MCF 10A (cell line): ENCODE measurements at places on chromosomes 1 and 21.
A peak's percentile ranks its signal among the peaks of the same experiment; 100 is the strongest.

GRCh38 chr1:58907398-58907797 lies 123.6 kb upstream of the JUN start:
- DNase-seq = no peak

- peak; percentile 74 for DNase-seq
Observed at GRCh38 chr21:35244514-35244913, 195.4 kb upstream of the RUNX1 start.

DNA sequence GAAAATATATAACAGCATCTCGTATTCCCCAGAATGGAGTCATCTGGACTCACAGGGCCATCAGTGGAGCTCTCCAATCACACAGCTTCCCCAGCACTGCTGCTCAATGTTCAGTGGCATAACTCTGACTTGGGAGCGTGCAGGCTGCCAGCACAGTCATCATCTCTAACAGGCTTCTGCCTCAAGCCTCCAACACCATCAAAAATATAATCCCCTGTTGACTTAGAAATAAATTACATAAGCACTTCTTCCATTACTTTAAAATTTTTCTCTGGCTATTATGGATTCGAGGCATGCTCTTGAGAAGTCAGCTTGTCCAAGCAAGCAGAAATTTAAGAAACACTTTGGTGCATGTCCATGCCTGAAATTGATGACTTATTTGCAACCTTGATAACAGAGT lies 6.2 kb downstream of the DUSP23 start:
- peak; percentile 27 for DNase-seq

GRCh38 chr1:8027748-8028570 lies 1.9 kb upstream of the ERRFI1 start:
- DNase-seq = peak; percentile 65

- DNase-seq = no peak
Observed at GRCh38 chr1:169835647-169836046, 40.9 kb upstream of the METTL18 start.

DNA sequence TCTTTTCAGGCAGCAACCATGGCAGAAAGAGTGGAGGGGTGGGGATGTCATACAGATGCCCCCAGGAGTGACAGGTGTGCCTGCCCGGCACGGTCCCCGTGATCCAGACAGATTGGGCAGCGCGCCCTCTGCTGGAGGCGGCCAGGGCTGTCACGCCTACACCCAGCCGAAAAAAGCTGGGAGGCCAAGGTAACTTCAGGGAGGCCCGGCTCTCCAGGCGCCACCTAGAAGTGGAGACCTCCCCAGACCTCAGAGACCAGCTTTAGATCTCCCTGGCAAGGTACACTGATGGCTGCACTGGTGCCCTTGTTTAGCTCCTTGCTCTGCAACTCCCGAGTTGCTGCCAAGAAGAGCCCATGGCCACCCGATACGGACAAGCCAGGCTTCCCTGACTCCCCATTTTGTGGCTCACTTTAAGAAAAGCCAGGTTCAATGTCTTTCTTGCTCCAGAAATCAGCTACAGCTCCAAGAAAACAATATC lies 6.6 kb downstream of the GOLT1A start:
- DNase-seq = peak; percentile 76

- DNase-seq = no peak
Observed at GRCh38 chr1:192201303-192201702, 43.0 kb downstream of the RGS18 start.

DNA sequence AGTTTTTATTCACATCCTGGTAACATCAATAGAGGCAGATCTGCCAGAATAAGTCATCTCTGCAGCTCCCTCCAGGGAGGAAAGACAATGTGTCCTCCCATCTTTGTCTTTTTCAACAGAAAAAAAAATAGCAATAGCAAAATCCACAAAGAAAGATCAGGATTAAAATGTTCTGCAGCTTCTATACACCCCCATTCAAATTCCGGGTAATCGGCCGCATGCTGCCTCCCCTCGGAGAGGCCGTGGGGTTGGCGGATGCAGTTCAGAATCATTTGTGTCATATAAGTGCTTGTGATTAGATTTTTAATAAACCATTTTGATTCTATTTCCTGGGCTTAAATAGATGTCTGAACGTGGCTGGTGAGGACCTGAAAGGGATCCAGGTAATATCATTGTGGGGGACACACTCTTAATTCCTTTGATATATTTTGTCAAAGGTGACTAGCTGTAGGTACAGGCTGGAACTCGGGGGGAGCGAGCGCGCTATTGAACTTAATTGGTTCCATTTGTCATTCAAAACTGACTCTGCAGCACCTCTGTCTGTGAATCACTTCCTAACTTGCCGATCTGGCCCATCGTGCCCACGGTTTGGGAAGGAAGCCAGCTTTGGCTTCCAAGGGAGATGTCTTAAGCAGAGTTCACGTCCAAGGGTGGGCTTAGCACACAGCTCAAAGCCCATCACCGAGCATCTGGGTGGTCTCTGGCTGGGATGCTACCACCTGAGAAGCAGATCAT lies 85.6 kb upstream of the ARHGEF16 start:
- no peak for DNase-seq

DNA sequence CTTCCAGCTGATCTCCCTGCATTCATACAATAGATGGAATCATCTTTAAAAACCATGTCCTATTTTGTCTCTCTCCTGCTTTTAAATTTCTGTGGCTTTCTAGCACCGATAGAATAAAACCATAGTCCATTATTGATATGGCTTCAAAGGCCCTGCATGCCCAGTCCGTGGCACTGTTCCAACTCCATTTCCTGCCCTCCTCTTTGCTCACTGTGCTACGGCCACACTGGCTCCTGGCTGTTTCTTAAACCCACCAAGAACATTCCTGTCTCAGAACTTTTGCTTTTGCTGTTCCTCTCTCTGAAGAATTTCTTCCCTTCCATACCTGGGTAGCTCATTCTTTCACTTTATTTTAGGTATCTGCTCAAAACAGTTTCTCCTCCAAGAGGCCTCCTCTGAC lies 7.2 kb downstream of the SLAMF1 start:
- DNase-seq = no peak

GRCh38 chr1:22731924-22732720 lies 21.5 kb downstream of the EPHB2 start:
- DNase-seq = no peak

GRCh38 chr1:43554444-43554992 lies 23.8 kb downstream of the PTPRF start:
- DNase-seq = peak; percentile 51

GRCh38 chr1:233654658-233655280 lies 40.9 kb downstream of the KCNK1 start:
- peak; percentile 75 for DNase-seq

DNA sequence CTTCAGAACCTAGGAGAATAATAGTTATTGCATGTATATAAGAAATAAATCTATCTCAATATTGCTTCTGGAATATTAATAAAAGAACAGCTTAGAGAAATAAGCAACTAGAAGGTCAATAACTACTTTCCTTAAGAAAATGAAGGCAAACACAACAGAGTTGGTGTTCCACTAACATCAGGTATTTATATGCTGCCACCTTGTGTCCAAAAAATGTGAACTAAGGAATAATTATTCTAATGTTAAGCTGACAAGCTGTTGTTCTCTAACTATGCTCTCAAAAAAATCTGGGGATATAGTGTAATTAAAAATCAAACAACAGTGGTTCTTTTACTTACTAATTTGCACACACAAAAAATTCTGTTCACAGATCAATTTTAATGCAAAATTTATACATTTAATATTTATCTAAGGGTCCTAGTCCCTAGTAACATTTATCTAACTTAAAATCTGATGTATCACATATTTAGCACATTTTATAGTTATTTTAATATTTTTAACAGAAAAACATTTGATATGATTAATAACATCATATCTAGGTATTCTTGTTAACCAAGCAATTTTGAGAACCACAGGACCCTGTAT lies 39.6 kb downstream of the UCHL5 start:
- DNase-seq = peak; percentile 76

DNA sequence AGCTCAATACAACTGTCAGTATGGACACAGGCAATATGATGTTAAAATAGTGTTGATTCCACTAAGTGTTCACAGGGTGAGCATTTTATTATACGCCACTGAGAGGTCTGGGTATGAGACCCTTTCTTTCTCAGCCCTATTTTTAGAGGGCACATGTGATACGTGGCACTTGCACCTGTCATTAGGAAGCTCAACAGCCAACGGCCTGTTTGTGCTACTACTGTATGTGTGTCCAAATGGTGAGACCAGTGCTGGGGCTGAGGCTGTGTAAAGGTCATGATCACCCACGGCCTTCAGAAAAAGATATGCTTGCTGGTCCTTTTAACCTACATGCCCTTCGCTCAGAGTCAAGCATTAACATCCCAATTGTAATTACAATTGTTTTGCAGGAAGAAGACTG lies 176.2 kb downstream of the DUSP10 start:
- DNase-seq = no peak

DNA sequence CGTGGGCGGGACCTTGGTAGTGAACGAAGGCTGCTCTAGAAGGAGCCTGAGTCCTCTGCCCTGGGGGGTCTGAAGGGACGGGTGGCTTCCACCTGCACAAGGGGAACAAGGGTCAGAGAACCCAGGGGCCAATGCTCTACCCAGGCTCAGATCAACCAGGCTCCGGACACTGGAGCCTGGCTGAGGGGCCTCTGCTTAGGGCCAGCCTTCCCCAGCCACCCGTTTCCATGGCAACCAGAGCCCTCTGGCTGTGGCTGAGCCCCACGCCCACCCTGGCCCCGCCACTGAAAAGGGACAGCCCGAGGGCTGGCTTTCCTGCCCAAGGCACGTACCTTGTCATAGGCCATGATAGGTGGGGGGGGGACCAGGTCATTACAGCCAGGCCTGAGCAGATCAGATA lies 724.6 kb downstream of the PTPRU start:
- no peak for DNase-seq

- no peak for DNase-seq
Observed at GRCh38 chr1:14887764-14888350, 265.7 kb upstream of the TMEM51 start.

DNA sequence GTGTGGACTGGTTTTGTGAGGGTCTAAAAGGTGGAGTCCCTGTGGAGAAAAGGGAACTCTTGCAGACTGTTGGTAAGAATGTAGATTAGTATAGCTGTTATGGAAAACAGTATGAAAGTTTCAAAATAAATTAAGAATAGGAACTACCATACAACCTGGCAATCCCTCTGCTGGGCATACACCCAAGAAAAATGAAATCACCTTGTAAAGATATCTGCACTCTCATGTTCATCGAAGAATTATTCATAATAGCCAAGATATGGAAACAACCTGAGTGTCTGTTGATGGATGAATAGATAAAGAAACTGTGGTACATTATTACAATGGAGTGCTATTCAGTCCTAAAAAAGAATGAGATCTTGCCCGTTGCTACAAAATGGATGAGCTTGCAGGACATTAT lies 109.6 kb downstream of the TBX19 start:
- peak; percentile 61 for DNase-seq

DNA sequence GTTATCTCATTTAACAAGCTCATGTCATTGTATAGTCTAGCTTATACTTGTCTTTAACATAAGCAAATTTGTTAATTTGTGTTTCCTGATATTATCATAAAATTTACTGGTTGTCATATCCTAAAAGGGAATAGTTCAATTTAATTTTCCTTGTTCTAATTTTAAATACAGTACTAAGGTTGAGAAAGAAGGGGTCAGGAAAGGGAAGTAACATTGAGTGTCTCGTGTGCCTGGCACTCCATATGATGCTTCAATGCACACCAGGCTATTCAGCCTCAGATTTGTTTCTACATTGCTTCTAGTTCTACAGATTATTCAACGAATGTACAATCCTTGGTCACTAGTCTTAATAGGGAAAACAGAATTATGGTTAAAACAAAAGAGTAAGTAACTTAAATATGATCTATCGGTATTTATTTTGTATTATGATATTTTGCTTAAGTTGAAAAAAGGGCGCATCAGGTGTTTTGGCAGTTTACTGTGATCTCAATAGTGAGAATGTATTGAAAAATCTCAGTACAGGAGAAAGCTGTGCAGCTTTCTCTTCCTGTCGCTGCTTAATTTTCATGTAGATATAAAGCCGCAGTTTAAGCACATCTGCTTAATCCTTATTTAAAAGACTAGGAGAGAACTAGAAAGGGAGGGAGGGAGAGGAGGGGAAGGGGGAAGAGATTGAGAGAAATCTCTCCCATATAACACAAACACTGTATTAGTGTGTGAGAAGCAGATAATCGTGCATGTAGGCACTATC lies 13.0 kb downstream of the PTPRC start:
- no peak for DNase-seq

DNA sequence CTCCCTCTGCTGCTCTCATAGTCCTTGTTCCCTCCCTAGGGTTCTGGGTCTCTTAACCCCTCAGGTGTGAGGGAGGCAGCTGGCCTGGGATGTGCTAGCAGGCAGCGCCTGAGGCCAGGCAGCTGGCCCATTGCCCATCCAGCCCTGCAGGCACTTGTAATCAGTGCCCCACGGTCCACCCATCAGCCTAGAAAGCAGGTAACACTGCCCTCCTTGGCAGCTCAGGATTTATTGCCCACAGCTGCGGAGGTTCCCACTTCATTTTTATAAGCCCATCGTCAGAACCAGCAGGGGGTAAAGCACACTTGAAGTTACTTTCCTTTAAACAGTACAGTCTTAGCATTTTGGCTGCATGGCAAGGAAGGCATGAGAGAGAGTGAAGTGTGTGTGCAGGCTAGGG lies 70.6 kb downstream of the TMEM53 start:
- DNase-seq = no peak

DNA sequence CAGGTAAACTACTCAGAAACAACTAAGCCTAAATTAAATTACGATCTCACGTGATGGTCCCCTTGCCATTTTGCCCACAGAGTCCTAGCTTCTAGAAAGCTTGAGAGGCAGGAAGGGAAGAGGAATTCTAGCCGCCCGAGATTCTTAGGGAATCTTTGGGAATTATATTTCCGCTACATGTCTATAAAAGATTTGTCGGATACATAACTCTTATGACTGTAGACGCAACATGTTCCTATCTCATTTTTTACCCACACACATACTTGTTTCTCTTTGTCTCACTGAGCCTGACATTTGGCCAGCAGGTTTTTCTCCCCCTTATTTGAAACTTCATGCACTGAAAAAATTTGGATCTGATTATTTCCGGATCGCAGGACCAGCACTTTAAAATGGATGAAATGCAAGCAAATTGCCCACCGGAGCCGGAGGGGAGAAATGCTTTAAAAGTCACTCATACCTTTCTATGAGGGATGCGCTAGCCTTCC lies 5.5 kb downstream of the GLIS1 start:
- no peak for DNase-seq
